ENCODE measurements at places on chromosomes 2 and 18.
A peak's percentile ranks its signal among the peaks of the same experiment; 100 is the strongest.

DNA sequence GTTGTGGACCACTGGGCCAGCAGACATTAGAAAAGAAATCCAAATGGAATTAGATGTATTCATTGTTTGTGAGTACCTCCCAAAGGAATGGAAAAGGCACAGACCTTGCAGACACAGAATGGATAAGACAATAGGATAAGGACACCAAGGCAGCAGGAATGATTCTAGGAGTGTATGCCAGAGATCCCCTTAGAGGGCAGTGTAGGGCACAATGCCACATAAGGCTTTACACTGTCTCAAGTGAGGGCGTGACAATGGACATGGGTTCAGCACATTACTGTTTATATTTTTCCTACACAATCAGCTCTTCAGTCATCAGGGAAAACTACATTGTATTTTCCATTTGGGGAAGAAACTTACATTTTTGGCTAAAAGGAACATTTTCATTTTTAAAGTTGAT is 250.9 kb downstream of the PTH2R start:
- no peak for DNase-seq

DNA sequence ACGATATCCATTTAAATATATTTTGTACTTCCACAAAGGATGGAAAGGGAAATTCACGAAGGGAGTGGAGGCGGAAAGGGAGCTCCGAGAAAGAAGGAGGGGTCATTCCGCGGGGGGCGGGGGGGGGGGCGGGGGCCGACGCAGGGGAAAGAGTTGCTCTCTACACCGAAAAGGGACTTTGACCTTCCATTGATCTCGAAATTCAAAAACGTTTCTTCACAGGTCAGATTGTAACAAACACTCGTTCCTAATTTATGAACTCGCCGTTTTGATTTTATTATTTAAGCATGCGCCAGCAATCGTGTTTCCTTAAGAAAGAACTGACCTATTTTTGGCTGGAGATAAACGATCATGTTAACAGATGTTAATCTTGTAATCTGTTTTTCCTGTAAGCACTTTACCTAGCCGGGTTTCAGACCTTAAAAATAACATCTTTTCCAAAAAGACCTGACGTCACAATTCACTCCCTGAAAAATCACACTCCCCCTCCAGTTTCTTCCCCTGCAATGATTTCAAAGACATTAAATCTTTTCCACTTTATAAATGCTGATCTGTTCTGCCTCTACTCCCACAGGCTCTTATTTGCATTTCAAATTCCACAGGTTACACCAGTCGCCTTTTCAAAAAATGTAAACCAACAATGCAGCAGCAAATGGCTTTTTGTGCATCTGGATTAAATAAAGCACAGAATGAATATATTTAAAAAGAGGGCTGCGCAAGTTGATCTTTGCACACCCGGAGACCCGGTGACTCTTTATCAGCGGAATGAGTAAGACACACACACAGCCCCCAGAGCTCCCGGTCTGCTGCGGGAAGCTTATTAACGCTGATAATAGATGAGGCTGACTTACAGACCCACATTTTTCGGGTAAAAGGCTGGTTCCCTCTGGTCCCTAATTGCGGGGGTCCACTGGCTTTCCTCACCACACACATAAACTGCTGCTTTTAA is 1.6 kb downstream of the ZNF516 start:
- DNase-seq, result no peak

GRCh38 chr2:231965102-231965501 is 3.6 kb downstream of the DIS3L2 start:
- DNase-seq, result no peak

- peak; percentile 68 for DNase-seq
Observed at GRCh38 chr2:117983040-117983439, 30.8 kb downstream of the CCDC93 start.

- no peak for DNase-seq
Observed at GRCh38 chr18:9337873-9338272, 3.3 kb downstream of the TWSG1 start.

DNA sequence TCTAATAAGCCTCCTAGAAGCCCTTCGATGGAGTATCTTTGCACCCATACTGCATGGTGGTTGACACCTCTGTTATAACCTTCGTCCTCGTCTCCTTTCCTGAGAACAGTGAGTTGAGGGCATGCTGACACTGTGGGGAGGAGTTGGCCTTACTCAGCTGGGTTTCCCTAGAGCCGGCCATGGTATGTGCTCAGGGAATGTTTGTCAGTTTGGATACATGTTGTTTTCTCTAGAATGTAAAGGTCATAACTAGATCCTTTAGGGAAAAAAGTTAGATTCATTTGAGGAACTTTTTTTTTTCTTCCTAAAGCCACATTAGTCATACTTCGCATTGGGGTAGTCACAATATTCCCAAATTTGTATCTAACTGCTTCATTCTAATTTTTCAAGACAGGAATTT is 106.0 kb upstream of the FOSL2 start:
- no peak for DNase-seq

DNA sequence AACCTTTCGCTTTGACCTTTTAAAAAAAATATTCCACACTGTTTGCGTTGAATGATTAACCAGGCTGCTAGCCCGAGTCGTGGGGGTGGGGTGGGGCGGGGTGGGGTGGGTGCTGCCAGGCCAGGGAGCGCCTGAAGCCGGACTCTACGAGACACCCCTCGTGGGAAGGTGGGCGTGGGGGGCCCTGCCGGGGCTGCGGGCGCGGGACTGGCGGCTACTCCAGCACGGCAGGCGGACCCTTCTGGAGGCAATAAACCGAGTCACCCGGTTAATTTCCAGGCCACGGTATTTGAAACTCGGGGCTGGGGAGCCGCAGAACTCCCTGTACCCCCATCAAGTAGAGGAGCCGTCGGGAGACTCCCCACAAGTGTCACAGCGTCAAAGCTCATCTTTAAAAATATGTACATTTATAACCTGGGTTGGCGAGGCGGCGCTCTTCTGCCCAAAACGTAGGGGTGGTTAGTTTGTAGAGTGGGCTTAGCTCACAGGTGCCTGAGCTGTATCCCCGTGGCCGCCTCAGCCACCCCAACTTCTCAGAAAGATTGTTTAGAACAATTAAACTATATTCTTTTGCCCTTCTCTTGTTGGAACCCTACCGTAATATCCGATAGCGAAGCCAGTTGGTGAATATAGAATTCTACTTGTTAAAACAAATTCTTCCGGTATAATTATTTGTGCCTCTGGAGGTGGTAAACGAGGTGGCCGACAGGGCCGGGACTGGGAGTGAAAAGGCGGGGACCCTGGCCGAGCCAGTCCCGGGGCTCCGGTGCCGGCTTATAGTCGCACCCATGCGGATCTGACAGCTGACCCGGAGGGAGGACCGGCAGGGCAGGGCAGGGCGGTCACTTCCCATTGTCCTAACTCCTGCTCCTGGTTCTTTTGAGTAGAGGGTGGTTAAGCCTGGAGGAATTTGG is 1.4 kb downstream of the B3GNT2 start:
- DNase-seq, result no peak

- DNase-seq, result no peak
Observed at GRCh38 chr2:68925295-68925896, 27.3 kb downstream of the GKN2 start.

GRCh38 chr18:46215902-46216723 is 111.9 kb downstream of the HAUS1 start:
- DNase-seq, result no peak

GRCh38 chr2:151730262-151730975 is 3.9 kb downstream of the NEB start:
- DNase-seq, result no peak

- no peak for DNase-seq
Observed at GRCh38 chr18:41753826-41754225, 201.2 kb upstream of the PIK3C3 start.

DNA sequence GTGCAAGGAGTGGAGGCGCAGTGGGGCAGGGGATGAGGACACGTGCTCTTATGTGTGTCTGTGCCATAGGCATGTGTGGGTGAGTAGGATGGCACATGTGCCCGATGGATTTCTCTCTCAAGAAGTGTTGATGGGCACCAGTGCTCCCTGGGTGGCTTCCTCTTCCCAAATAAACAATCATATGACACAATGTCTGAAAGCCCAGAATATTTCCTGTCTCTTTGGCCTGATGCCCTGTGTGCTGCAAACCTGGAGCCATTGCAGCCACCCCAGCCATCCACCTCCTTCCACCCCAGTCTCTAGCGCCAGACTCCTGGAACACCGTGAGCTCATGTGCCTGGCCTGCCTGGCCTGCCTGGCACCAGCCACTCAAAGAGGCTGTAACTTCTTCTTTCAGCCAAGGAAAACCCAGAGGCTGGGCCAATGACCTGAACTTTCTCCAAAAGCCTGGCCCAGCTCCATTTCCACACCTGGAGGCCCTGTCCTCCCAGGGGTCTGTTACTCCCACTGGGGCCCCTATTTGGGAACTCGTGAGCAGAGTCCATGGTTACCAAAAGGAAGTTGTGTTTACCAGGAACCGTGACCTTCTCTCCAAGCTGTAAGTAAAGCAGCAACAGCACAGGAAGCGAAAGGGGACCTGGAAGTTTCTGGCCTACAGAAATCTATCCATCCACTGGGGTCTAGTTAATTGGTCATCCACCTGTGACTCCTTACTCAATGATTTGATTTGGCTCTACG is 9.5 kb upstream of the ZBTB7C start:
- no peak for DNase-seq

DNA sequence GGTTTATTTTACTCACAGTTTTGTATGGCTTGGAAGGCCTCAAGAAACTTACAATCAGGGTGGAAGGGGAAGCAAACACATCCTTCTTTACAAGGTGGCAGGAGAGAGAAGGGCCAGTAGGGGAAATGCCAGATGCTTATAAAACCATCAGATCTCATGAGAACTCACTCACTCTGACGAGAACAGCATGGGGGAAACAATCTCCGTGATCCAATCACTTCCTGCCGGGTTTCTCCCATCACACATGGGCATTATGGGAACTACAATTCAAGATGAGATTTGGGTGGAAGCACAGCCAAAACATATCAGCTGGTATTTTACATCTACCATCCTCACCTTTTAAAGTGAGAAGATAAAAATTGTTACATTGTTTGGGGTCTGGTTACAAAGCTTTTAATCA is 427.9 kb upstream of the CDH7 start:
- DNase-seq, result no peak

DNA sequence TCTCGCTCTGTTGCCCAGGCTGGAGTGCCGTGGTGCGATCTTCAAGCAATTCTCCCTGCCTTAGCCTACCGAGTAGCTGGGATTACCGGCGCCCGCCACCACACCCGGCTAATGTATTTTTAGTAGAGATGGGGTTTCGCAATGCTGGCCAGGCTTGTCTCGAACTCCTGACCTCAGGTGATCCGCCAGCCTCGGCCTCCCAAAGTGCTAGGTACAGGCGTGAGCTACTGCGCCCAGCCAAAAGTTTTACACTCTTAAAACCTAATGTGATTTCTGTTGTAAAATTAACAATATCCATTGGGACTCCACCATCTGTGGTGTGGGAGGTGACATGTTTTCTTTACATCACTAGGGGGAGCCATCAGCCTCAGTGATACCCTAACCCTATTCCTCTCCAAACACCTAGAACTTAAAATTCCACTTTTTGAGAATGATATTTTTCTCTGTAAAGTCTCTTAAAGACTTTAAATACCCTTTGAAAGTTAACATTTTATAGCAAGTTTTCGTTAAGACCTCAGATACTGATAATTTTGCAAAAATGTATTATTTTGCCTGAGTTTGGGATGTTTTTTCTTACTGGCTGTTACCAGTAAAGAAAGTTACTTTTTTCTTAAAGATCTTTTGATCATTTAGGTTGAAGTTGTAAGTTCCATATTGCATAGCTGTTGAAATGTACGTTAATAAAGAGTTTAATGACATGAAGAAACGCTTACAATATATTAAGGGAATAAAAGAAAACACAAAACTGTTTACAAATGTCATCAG is 11.6 kb upstream of the EIF2AK2 start:
- DNase-seq, result no peak

- DNase-seq, result no peak
Observed at GRCh38 chr2:169105476-169105875, 36.1 kb downstream of the DHRS9 start.

DNA sequence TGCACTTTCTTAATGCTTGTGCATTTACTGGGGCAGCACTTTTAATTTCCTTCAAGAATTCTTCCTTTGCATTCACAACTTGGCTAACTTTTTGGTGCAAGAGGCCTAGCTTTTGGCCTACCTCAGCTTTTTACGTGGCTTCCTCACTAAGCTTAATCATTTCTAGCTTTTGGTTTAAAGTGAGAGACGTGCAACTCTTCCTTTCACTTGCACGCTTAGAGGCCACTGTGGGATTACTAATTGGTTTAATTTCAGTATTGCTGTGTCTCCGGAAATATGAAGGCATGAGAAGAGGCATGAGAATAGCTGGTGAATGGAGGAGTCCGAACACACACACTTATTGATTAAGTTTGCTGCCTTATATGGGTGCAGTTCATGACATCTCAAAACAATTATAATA is 354.1 kb downstream of the DLGAP1 start:
- DNase-seq, result no peak

DNA sequence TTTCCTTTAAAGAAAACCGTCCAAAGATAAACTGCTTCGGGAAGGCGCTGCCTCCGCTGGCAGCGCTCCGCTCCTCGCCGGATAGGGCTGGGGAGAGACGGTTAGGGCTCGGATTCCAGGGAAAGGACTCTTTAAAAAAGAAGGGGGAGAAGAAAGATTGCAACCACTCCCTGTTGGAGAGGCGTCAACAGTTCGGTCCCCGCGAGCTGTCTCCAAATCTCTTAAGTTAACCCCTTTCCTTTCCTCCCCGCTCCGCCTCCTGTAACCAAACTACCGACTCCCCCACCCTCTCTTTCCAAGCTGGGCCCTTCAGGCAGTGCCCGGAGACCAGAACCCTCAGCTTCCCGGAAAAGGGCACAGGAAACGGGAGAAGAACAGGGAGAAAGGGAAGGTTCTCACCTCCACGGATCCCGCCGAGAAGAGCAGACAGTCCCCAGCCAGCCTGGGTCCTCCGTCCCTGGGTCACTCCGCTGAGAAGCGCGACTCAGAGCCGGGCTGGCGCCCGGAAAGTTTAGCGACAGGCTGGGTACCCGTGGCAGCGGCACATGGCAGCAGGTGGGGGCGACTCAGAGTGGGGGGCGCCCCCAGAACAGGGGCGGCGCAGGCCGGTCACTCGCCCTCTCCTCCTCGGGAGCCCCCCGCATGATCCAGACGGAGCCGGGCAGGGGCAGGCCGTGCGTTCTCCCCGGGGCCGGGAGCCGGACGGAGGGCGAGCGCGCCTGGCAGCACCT is 675 bp downstream of the FZD5 start:
- DNase-seq, result no peak

- DNase-seq, result no peak
Observed at GRCh38 chr2:53018825-53019425, 748.7 kb upstream of the CHAC2 start.

GRCh38 chr2:201831469-201831868 is 25.1 kb downstream of the CDK15 start:
- peak; percentile 87 for DNase-seq

DNA sequence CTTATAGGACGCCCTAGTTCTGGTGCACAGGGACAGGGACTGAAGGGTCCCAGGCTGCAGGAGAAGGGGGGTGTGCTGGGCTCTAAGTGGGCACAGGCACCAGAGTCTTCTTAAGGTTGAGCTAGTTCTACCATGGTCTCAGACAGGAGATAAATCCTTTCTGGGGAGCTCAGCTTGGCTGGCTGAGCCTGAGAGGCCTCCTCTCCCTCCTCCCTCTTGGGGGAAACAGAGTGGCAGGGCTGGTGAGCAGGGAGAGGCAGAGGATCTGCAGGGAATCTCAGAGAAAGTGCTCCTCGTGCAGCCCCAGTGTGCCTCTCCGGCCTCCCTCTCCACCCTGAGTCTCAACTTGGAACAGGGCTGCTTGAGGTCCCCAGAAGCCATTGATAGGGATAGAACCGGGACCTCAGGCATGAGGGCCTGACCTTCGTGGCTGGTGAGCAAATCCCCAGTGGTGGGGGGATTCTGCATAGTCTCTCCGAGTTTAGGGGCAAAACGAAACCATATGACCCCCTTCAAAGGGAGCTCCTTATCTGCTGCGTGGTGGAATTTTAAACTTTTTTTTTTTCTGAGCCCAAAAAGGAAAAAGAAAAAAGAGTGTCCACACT is 2.0 kb downstream of the GDF7 start:
- DNase-seq, result no peak
